ENCODE measurements at places on chromosomes 4 and X.
A peak's percentile ranks its signal among the peaks of the same experiment; 100 is the strongest.

DNA sequence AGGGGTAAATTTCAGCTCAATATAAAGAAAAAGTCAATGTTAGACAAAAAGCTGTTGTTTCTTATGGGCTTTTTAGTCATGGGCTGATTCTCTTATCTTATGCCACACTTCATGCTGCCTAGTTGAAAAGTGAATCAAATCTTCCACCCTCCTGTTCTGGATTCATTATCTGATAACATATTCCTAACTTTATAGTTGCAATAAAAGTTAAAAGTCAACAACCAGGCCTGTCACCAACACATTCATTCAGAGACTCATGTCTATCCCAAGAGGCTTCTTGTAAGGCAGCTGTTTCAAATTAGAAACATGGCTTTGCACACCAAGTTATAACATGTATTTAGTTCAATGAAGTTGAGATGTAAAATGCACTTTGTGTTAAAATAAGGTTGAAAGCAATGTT is 243.8 kb downstream of the ADAMTS3 start:
- no peak for DNase-seq

DNA sequence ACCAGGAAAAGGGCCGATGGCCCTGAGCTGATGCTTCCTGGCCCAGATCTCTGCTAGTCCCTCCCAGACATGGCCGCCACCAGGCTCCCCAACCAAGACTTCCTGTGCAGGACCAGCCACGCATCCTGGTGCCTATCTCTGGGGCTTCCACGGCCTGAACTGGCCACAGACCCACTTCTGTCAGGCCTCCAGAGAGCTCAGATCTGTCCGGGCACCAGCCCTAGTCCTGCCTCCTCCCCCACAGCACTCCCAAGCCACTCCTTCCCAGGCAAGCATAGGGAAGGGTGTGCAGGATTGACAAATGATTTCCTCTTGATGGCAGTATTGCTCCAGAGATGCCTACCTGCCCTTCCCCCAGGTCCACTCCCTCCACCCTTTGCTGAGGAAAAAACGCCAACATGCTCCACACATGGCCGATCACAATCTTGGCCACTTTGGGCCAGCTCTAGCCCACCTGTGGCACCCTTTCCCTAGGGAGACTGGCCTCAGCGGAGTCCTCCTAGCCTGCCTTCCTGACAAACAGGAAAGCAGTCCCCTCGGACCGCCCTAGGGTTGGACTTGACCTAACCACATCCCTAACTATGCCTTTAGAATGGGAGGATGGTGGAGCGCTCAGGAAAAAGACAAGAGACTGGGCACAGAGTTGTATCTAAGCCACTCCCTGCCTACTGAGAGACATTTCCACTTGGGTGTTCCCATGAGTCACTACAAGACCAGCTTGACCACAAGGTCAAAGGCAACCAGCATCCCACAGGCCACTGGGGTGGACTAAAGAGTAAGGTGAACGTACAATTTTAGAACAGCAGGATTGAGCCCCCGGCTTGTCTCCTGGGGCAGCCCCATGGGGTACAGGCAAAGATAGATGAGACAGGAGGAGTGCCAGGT is 277.5 kb upstream of the AGTR2 start:
- peak; percentile 65 for DNase-seq

GRCh38 chrX:103197721-103198306 is 17.1 kb upstream of the BEX4 start:
- no peak for DNase-seq

- no peak for DNase-seq
These were observed 33.6 kb upstream of the ARX start for GRCh38 chrX:25049357-25049756.

DNA sequence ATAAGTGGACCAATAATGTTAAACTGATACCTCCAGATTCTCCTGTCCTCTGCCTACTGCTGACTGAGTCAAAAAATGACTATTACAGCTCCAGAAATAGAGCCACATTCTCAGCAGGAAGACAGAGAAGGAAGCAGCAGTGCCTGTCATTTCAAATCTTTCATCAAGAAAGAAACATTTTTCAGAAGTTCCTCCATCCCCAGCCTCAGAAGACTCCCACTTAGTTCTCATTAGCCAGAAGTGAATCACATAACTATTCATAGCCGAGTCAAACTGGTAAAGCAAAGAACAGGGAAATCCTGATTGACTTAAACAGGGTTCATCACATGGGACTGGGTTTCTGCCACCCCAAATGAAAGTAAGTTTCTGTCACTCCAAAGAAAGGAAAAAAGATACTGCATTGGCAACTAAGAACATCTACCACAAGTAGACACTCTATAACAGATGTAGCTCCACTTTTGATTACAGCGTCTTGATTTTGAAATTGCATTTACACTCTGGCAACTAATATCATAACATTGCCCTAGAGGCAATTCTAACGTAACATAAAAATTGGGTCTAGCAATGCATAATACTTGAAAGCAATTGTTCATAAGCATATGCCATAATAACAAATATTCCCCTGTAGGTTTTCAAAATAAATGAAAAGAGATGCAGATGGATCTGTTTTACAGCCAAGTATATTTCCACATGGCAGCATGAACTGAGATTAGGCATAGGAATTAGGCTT is 599.8 kb downstream of the GALNTL6 start:
- DNase-seq, result no peak

GRCh38 chrX:154040307-154040756 is 20.6 kb upstream of the IRAK1 start:
- DNase-seq, result no peak

DNA sequence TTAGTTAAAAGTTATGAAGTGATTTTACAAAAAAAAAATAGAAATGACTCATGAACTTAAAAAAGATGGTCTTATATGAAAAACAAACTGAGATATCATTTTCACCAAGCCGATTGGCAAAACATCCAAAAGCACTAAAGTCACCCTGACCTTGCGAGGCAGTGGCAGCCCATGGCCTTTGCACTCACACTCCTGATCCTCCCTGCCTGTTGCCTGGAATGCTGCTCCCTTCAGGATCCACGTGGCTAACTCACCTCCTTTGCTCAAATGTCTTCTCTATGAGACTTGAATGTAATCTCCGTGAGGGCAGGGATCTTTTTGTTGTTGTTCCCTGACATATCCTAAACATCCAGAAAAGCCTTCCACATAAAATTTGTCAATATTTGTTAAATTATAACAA is 106.4 kb downstream of the RAPGEF2 start:
- DNase-seq, result no peak

DNA sequence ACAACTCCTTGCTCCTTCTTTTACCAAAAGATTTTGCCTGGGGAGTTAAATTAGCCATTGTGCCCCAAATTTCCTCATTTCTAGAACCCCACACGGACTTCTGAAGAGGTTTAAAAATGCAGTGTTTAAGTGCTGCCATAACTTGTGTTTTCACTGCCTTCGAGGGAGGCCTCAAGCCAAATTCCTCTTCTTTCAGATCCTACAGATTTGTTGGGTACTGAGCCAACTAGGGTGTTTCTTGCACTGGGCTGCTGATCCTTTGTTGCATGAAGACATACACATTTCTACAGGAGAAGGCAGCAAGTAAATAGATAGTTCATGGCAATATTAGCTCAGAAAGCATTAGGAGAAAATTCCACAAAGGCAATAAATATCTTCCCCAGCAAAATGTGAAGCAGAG is 43.8 kb downstream of the GLRA2 start:
- DNase-seq, result no peak

DNA sequence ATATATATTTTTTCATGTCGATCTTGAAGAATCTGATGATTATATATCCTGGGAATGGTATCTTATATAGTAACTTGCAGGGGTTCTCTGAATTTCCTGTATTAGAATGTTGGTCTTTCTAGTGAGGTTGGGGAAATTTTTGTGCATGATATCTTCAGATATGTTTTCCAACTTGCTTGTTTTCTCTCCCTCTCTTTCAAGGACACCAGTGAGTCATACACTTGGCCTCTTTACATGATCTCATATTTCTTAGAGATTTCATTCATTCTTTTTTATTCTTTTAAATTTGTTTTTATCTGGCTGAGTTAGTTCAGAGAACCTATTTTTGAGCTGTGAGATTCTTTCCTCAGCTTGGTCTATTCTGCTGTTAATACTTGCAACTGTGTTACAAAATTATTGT is 27.2 kb upstream of the C4orf17 start:
- no peak for DNase-seq

GRCh38 chrX:20639115-20639514 is 372.4 kb upstream of the RPS6KA3 start:
- DNase-seq, result no peak

- no peak for DNase-seq
These were observed 739.1 kb upstream of the DIAPH2 start for GRCh38 chrX:95945528-95945927.

- no peak for DNase-seq
These were observed 145.8 kb downstream of the FBXO8 start for GRCh38 chr4:174137698-174138097.

GRCh38 chr4:48191758-48192157 is 57.7 kb upstream of the TXK start:
- DNase-seq, result no peak

- no peak for DNase-seq
These were observed 176.4 kb downstream of the BMPR1B start for GRCh38 chr4:94934201-94934600.

GRCh38 chr4:138677748-138678147 is 337.8 kb upstream of the NOCT start:
- no peak for DNase-seq

DNA sequence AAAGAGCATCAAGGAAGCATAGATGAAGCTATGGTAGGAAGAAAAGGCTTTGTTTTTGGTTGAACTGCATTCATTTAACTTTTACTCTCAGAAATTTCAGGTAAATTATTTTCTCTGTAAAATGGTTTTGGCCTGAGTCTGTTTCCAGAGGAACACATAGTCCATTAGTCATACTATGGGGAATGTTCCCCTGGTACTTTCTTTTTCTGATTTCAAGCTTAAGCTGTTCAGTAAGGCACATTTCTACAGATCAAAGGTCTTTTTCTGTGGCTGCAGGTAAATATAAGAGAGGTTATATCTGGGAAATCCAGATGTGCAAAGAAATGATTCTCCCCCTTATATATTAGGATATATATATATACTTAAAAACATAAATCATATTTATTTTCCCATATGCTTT is 1744.4 kb upstream of the ADGRL3 start:
- DNase-seq, result no peak

DNA sequence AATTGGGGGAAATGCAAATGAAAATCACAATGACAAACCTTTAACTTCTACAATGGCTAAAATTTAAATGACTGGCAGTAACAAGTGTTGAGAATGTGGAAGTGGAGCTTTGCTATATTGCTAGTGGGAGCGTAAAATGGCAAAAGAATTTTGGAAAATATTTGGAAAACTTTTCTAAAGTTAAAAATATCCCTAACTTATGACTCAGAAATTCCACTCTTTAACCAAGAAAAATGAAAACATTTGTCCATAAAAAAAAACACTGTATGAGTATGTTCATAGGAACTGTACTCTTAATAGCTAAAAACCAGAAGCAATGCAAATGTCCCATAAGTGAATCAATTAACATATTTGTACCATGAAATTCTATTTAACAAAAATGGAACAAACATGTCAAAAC is 3.6 kb downstream of the TBCK start:
- no peak for DNase-seq

DNA sequence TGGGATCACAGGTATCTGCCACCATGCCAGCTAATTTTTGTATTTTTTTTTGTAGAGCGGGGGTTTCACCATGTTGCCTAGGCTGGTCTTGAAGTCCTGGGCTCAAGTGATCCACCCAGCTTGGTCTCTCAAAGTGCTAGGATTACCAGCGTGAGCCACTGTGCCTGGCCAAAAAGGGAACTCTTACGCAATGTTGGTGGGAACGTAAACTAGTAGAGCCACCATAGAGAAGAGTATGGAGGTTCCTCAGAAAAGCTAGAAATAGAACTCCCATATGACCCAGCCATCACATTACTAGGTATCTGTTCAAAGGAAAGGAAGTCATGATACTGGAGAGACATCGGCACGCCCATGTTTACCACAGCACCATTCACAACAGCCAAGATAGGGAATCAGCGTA is 85.9 kb downstream of the PRKX start:
- no peak for DNase-seq

- DNase-seq, result no peak
These were observed 6.2 kb upstream of the MGARP start for GRCh38 chr4:139286186-139286698.

GRCh38 chrX:2410279-2411020 is 90.3 kb downstream of the DHRSX start:
- DNase-seq, result no peak

- DNase-seq, result no peak
These were observed 70.0 kb upstream of the MSX1 start for GRCh38 chr4:4789462-4789861.

DNA sequence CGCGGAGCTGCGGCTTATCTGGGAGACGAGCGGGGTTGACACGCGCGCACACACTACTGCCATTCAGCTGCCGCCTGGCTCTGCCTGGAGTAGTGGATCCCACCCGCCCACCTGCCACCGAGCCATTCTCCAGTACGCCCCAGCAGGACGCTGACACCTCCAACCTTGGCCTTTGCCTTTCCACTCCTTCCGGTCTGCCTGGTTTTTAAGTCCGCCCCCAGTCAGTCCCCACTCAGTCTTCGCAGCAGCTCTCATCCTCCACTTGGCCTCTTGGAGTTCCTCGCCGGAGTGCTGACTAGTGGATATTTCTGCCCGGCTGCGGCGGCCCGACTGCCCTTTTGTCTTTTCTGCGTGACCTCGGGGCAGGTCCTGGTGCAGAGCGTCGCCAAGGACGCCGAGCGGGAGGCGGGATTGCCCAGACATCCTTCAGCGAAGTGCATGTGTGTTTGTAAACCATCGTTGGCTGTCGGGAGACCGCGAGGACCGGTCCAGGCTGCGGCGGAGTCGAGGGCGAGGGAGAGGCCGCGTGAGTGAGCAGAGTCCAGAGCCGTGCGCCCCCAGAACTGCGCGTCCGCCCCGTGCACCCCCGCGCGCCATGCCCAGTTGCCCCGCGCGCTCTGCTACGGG is 1.1 kb downstream of the SLIT2 start:
- no peak for DNase-seq

GRCh38 chr4:5277079-5277478 is 225.8 kb downstream of the STK32B start:
- no peak for DNase-seq

- no peak for DNase-seq
These were observed 410.9 kb downstream of the PCDH10 start for GRCh38 chr4:133559987-133560386.

GRCh38 chr4:167032871-167033270 is 201.4 kb downstream of the SPOCK3 start:
- no peak for DNase-seq

- no peak for DNase-seq
These were observed 179.6 kb downstream of the ANTXR2 start for GRCh38 chr4:79893456-79893855.

GRCh38 chr4:18041114-18041513 is 19.6 kb upstream of the LCORL start:
- no peak for DNase-seq

GRCh38 chrX:70026851-70027200 is 22.9 kb downstream of the AWAT2 start:
- DNase-seq, result no peak

- DNase-seq, result no peak
These were observed 30.7 kb upstream of the HPGD start for GRCh38 chr4:174553031-174553430.

GRCh38 chr4:141625023-141625422 is 11.4 kb upstream of the IL15 start:
- DNase-seq, result no peak

- no peak for DNase-seq
These were observed 8.8 kb downstream of the INTU start for GRCh38 chr4:127641524-127641923.

All from renal pelvis (tissue), 12 donors.